Activated naive CD8-positive, alpha-beta T cell treated with anti-CD3 and anti-CD28 coated beads, Interleukin-2, amount 50 U/mL, for 16 hours (primary cell): ENCODE measurements at places on chromosomes 12 and 14.

GRCh38 chr12:46609273-46609623 lies 216.5 kb downstream of the SLC38A4 start:
- DNase-seq: no peak

DNA sequence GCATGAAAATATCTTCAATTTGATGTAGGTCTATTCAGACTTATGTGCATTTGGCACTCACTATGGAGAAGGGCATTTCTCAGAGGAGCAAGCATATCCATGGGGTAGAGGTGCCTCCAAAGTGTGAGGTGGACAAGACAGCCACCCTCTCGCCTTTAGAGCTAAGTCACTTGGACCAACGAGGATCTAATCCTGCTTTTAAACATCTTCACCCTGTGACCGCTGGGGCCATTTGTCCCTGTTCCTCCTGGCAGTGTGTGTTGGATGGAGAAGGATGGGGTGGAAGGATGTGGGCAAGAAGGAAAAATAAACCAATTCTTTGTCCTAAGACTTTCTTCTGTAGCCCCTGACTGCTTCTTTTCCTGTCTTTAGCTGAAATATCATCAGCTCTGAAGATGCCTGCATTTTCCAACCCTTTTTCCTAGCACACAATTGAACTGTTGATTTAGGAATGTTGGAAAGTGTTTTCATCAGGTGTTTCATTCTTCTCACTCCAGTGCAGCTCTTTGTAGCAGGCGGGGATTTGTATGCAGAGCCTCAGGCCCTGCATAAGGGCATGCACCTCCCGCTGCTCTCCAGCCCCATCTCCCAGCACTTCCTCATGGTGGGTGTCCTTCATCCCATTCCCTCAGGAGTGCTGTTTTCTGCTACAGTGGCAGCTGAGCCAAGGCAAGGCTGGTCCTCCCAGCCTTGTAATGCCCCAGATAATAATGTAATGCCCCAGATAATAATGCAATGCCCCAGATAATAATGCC lies 5.3 kb downstream of the FGF6 start:
- no peak for DNase-seq

GRCh38 chr12:51533799-51534198 lies 57.2 kb upstream of the SCN8A start:
- DNase-seq: no peak

DNA sequence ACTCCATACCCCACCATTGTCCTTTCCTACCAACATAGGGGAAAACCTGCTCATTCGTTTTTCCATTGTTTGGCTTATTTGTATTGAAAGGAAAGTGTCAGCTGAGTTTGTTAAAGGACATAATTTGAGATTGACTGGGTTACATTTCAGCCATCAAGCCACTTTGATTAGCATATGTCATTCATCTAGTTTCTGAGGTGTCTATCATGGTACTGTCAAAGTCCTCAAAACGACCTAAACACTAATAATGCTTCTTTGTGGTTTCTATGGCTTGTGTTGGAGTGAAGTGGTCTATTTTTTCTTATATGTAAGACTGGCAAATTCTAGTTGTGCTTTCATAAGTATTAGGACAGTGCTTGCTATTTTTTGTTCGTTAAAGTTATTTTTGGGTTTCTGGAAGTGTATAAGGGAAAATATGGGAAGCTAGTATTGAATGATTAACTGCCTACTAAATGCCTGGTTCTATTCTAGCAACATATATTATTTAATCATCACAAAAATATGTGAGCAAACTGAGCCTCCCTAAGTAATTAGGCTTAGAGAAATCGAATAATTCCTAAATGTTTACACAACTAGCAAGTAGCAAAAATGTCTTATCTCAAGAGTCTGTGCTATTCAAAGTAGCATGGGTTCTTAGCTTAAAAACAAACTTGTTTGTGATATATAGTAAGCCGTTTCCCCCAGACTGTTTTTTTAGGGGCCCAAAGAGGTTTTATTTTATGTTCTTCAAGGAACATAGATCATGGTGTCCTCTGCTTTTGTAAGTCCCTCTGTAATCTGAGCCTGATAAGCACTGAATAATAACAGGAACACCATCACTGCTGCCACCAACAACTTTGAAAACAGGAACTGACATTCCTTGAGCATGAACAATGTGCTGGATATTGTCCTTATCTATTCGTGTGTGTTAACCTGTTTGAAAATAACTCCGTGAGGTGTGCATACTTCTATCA lies 67.1 kb downstream of the DERA start:
- DNase-seq: no peak

GRCh38 chr14:79602045-79602444 lies 609.3 kb downstream of the DIO2 start:
- DNase-seq: no peak

- no peak for DNase-seq
Observed at GRCh38 chr14:40119321-40119720, 687.1 kb upstream of the FBXO33 start.

GRCh38 chr14:38623661-38624060 lies 367.8 kb upstream of the CLEC14A start:
- no peak for DNase-seq

DNA sequence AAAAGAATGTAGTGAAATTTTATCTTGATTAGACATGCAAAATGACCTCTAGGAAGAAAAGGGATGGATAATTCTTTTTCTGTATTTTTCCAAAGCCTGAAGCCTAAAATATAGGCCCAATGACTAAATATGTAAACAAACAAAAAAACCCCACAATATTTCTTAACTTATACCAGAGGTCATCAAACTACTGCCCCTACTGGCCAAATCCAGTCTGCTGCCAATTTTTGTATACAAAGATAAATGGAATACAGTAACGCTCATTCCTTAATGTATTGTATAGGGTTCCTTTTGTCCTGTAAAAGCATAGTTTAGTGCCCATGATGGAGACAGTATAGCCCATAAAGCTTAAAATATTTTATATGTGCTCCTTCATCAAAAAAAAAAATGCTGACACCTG lies 145.7 kb upstream of the ALG10 start:
- no peak for DNase-seq
